ENCODE measurements at places on chromosomes 3 and 15. TPM values are rescaled to one million over a fixed set of nuclear protein-coding genes. Genes with fewer than 3 reads are reported as not detected.

The ZNF80 gene
- total RNA-seq = not detected

The GPR27 gene
- 0.07 TPM for total RNA-seq

The GOLGA6B gene
- not detected for total RNA-seq

The CSPG5 gene
- total RNA-seq = 0.79 TPM

The CCR1 gene
- total RNA-seq = not detected

The PP2D1 gene
- not detected for total RNA-seq

The EPHB3 gene
- not detected for total RNA-seq

The PPP2R3A gene
- 20.6 TPM for total RNA-seq

The SCN5A gene
- total RNA-seq = 23.7 TPM

The HRH1 gene
- total RNA-seq = 14.5 TPM

The ITIH4 gene
- total RNA-seq = 0.22 TPM

The ATP13A5 gene
- not detected for total RNA-seq

The EHD4 gene
- 140 TPM for total RNA-seq

The GALNT15 gene
- total RNA-seq = 5.7 TPM

Data from thoracic aorta endothelial cell (primary cell).